ENCODE measurements at places on chromosomes 11 and 22.

DNA sequence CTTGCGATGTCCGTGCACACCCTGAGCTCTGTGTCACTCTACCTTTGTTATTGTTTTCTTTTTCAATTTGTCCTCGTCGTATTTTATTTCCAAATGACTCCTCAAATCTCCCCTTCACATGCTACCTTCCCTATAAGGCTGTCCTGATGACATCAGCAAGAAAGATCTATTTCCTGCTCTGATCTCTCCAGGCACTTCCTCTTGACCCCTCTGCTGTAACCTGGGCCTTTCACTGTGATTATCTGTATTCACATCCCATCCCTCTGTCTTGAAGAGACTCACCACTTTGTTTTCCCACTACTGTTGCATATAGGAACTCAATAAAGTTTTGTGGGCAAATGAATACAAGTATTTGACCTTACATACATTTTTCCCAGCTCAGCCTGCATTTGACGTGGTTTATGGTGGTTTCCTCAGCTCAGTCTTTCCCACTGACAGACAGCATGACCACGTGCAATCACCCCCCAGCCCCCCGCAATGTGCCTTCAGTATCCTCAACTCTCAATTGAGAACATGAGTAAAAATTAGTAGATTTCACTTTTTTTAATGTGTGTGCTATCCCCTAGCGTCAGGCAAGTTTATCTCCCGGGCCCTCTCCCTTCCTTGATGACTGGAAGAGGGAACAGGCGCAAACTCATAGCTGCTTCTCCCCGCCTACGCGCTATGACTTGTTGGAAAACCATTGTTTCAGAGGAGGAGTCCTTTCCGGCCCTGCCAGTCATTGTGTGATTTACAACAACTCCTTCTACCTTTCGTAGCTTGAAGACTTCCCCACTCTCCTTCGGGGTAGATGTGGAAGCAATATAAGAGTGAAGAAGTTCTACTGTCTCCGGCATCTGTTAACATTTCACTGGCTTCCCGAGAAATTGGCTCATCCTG lies 498.5 kb downstream of the NTM start:
- no peak for DNase-seq

GRCh38 chr11:62854825-62855570 lies 15.6 kb upstream of the WDR74 start:
- no peak for DNase-seq

DNA sequence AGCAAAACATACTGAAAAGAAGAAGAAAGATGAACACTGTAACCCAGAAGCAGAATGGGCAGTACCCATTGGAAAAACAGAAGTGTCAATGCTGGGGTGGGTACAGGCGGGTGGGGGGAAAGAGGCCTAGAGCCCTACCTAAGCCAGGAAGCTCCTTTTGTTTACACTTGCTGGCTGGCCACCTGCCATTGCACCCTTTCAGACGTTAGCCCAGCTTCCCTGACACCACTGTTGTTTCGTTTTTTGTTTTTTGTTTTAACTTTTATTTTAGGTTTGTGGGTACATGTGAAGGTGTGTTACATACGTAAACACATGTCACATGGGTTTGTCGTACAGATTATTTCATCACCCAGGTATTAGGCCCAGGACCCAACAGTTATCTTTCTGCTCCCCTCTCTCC lies 55.4 kb downstream of the PLEKHA7 start:
- DNase-seq: no peak

DNA sequence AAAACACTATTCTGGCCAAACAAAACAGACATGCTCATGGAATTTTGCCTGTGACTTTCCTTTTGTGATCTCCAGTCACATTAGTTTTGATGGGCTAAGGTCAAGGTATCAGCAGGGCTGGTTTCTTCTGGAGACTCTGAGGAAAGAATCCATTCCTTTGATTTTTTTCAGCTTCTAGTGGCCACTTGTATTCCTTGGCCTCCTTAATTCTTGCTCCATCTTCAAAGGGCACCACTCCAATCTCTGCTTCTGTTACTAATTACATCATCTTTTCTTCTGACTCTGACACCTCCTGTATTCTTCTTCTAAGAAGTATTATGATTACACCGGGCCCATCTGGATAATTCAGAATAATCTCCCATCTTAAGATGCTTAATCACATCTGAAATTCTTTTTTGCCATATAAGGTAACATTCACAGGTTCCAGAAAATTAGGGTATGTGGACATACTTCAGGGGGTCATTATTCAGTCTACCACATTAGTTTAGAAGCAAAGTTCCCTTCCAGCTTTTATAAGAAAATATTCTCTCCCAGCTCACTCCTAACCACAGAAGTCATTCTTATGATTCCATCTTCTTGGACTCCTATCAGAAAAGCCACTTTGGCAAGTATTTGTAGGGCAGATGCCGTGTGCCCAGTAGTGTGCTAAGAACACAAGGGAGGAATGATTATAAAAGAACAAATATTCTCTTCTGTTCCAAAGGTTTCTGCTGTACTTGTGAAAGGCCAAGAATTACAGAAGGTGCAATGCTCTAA lies 56.4 kb upstream of the FSHB start:
- no peak for DNase-seq

- DNase-seq: no peak
Measured at GRCh38 chr22:23922921-23923320, 28.7 kb downstream of the MIF start.

DNA sequence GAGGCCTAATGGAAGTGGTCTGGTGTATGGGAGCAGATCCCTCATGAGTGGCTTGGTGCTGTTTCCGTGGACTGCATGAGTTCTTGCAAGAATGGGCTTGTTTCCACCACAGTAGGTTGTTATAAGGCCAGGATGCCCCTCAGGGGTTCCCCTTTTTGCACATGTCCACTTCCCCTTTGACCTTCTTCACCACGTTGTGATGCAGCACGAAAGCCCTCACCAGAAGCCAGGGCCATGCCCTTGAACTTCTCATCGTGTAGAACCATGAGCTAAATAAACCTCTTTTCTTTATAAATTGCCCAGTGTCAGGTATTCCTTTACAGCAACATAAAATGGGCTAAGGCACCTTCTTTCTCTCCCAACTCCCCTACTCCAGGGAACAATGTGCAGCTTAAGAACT lies 2.8 kb upstream of the NARS2 start:
- DNase-seq: no peak

DNA sequence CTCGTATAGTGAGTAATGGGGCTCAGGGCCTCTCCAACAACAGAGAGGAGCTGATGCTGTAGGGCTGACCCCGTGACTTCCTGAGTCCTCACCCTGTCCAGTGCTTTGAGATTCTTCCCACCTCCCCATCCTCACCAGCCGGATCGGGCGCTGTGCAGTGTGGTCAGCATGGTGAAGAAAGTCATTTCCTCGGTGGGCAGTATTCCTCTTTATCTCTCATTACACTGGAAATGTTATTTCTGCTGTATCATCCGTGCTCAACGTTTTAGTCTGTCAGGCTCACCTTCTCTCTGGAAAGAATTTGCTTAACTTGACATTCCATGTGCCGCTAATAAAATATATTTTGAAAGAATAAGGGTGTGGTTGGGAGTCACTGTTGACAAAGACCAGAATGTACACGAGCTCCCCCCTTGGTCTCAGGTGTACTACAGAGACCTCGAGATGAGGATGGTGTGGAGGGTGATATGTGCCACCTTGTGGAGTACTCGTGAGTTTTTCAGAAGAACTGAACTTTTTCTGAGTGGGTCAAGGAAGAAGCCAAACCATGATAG lies 25.7 kb upstream of the SCGB1A1 start:
- DNase-seq: no peak

GRCh38 chr11:35173616-35174566 lies 34.9 kb downstream of the CD44 start:
- no peak for DNase-seq

DNA sequence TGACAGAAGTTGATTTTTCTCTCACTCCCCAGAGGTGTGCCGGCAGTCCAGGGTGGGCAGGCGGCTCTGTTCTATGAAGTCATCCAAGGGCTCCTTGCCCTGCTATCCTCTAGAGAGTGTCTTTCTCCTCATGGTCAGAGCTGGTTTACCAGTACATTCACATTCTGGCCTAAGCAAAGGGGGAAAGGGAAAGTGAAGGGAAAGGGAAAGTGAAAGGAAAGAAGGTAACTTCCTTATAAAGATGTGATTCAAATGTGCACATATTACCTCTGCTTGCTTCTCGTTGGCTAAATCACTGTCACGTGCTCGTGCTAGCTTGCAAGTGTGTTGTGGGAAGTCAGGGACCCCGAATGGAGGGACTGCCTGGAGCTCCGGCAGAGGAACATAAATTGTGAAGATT lies 2.9 kb upstream of the HTATIP2 start:
- peak; percentile 18 for DNase-seq

DNA sequence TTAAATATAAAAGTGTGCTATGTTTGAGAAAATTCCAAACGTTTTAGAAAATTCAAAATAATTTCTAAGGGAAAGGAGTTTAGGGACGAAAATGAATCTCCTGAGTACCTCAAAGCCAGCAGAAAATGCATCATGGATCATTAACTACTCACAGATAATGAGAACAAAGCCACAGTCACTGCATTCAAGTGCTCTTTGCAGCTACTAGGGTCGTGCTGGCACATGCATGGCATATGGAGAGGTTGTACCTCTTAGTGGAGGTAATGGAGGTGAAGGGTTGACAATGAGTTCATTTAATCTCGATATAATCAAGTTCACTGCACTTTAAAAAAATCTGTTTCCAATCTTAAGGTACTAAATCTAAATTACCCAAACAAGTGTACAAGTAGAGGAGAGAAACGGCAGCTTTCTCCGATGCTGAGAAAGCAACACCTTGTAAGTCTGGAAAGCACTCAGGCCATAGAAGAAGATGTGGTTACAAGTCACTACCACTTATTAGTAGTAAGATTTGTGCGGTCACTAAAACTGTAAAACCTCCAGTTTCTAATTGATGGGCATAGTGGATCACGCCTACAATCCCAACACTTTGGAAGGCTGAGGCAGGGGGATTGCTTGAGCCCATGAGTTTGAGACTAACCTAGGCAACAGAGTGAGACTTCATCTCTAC lies 261.1 kb upstream of the ANO3 start:
- no peak for DNase-seq

GRCh38 chr22:49979587-49980264 lies 19.2 kb downstream of the PIM3 start:
- DNase-seq: peak; percentile 70

GRCh38 chr11:116499396-116500003 lies 273.3 kb downstream of the BUD13 start:
- peak; percentile 81 for DNase-seq

GRCh38 chr22:22463855-22464540 lies 44.5 kb downstream of the ZNF280B start:
- peak; percentile 68 for DNase-seq

GRCh38 chr11:62439785-62440602 lies 21.2 kb downstream of the SCGB1A1 start:
- no peak for DNase-seq

- no peak for DNase-seq
Measured at GRCh38 chr11:134504146-134504905, 92.3 kb upstream of the B3GAT1 start.

GRCh38 chr11:18111005-18111404 lies 5.1 kb upstream of the SAAL1 start:
- no peak for DNase-seq

DNA sequence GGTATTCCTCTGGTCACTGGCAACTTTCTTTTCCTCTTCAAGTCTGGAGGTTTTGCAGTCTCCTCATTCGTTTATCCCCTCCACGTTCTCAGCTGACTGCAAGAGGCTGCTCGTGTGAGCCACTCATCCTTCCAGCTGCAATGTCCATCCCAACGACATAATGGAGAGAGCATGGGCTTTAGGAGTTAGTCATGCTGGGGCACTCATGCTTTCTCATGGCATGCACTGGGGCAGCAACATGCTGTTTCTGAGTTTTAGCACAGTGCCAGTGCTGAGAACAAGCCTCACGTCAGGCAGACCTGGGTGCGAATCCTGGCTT lies 7.1 kb downstream of the DCPS start:
- DNase-seq: no peak

GRCh38 chr11:69957849-69958248 lies 120.3 kb upstream of the ANO1 start:
- DNase-seq: no peak

DNA sequence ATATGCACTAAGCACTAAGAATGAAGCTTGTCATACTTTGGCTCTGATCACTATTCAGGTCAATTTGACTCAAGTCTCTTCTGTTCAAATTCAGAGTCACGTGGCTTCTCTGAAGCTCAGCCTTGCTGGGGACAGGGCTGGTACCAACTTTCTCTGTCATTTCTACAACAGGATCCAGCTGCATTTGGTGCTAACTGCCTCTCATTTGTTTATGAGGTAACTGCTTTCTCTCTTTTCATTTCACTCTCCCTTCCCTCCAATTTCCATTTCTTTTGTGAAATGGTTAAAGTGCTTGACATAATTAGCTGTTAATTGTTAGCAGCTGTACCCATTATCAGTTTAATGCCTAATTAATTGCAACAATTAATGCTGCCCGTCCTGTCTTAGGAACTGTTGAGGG lies 259.7 kb upstream of the PLET1 start:
- DNase-seq: no peak

DNA sequence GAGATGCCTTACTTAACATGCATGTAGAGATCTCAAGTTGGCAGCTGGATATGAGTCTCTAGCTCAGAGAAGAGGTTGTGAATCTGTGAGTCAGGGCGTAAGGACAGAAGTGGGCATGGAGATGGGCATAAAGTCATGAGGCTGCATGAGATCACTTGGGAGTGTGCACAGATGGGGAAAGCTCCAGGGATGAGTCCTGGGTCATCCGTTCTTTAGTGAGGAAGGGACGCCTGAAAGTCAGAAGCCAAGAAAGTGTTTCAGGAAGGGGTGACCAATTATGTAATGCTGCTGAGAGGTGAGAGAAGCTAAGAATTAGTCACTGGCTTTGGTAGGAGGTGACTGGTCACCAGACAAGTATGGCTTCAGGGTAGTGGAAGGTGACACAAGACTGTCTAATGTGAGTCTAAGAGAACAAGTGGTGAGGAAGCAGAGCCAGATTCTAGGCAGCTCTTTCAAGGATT lies 6.7 kb downstream of the ACP2 start:
- no peak for DNase-seq

All from stimulated activated CD4-positive, alpha-beta T cell treated with anti-CD3 and anti-CD28 coated beads, Interleukin-15, amount 100 ng/mL, for 24 hours (primary cell).